ENCODE measurements at places on chromosomes 11 and 22.
A peak's percentile ranks its signal among the peaks of the same experiment; 100 is the strongest.

DNA sequence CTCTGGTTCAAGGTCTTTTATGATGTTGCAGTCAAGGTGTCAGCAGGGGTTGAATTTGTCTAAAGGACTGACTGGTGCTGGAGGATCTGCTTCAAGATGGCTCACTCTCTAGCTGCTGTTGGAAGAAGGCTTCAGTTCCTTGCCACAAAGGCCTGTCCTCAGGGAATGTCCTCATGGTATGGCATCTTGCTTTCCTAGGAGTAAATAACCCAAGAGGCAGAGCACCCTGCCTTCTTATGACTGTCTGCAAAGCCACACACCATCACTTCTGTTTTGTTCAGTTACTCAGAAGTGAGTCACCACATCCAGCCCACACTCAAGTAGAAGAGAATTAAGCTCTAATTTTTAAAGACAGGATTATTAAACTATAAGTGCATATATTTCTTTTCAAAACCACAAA, 45.2 kb downstream of the PLAAT5 start:
- DNase-seq: no peak

DNA sequence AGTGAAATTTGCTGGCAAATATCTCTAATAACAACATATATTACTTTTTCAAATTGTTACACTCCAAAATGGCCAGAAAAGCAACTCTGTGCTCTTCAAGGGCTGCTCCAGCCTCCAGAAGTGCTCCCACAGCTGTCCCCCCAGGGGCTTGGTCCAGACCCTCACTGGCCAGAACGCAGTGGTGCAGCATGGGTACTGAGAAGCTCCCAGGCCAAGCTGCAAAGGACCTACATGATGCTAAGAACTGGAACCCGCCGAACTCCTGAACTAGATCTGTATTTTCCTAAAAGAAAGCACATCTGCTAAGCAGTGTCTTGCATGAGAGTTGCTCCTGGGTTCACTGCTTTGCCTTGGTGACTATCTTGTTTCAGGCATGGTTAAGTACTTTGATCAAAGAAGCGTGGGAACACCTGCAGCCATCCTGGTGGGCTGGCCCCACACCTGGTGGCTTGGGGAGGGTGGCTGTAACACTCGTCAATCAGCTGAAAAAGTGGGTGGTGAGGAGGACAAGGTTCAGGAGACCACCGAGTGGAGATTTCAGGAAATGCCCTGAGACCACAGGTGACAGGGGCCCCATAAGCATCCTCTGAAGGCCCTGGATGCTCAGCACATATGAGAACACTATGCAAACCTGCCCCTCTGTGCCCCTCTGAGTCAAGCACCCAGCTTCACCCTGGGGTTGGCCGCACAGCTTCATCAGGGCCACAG, 72.7 kb upstream of the PITPNB start:
- DNase-seq: no peak

DNA sequence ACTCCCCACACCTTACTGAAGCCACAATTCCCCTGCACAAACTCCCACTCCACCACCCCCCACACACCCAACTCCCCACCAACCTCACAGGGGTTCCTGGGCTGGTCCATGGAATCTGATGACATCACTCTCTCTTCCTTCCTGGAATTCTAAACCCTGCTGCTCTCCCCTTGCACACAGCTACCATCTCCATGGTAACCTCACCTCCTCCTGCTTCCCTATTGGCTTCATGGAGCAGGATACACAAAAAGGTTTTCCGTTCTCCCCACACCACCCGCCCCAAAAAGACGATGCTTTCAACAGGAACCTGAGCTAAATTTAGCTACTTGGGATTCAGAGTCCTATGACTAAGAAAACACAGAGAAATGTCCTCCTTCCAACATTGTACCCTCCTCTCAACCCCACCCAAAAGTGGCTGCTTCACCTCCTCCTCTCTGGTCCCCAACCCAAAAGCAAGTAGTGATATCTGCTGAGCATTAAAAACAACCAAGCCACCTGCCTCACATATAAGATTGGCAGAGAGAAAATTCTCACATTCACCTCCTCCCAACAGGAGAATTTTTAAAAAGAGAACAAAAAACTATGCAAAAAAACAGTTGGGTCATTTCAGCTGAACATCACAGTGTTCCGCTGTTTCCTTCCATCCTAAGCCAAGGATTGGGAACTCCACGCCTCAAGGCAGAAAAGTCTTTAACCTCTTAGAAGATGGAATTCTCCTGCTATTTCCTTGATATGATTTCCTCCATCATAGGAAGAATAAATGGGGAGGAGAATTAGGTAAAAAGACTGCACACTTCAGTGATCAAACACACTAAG, 66.9 kb downstream of the RBFOX2 start:
- DNase-seq: peak; percentile 11

GRCh38 chr11:36385121-36385970, 89.3 kb downstream of the PRR5L start:
- DNase-seq: no peak

- DNase-seq: no peak
Measured at GRCh38 chr22:19679522-19680101, 34.7 kb upstream of the SEPTIN5 start.

DNA sequence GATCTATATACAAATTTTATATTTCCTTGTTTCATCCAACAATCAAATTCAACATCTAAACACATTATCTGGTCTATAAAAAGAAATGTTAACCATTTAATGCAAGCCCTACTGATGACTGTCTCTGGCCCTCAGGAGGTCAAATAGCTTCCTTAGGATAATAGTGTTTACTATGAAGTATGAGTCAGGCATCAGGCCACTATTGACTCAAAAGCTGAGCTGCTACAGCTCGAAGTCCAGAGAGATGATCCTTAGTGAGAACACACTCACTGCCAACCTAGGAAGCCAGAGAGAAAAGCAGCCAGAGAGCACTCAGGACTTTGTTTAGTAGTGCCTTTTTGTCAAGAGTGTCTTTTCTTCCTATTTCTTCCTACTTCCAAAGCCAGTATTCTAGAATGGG, 171.8 kb downstream of the SOX6 start:
- no peak for DNase-seq

DNA sequence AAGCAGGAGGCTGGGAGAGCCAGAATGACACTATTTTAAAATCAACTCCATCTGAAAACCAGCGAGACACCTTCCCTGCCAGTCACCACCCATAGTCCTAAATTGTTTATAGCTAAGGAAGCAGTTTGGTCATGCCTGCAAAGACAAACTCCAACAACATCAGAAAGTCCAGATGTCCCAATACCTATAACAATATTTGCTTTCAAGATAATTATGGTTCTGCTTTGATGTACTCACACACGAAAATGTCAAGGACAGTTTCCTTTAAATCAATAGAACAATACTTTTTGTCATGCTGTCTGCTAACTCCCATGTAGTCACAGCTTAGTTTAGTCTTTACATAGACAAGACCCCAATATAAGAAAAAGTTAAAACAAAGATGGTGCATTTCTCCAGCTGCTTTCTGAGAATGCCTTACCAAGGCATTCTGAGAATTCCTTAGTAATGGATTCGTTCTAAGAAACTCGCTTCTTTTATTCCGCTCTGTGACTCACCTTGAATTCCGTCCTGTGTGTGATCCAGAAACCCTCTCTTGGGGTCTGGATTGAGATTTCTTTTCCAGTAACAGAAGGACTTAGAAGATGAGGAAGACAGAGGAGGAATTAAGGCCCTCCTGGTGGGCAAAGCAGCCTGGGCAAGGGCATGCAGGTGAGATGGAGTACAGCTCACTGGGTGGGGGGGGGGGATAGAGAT, 9.6 kb upstream of the SCGB2A2 start:
- DNase-seq: no peak

GRCh38 chr22:46357711-46358520, 22.4 kb downstream of the TRMU start:
- DNase-seq: no peak

DNA sequence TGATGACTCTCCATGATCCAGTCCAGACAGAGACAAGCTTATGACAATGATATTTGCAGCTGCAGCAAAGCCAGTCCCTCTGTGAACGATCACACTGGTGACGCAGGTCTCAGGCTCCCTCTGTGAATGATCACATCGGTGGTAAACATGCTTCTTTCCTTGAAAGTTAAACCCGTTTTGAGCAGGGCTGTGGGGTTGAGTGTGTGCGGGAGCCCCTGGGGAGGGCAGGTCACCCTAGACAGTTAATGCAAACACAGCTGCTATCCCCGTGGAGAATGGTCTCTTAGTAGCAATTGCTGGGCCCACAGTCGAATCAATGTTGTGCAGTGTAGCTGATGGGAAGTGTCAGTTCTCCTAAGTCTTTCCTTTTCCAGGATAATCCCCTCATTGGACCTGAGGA, 71.0 kb upstream of the KIRREL3 start:
- DNase-seq: peak; percentile 56

DNA sequence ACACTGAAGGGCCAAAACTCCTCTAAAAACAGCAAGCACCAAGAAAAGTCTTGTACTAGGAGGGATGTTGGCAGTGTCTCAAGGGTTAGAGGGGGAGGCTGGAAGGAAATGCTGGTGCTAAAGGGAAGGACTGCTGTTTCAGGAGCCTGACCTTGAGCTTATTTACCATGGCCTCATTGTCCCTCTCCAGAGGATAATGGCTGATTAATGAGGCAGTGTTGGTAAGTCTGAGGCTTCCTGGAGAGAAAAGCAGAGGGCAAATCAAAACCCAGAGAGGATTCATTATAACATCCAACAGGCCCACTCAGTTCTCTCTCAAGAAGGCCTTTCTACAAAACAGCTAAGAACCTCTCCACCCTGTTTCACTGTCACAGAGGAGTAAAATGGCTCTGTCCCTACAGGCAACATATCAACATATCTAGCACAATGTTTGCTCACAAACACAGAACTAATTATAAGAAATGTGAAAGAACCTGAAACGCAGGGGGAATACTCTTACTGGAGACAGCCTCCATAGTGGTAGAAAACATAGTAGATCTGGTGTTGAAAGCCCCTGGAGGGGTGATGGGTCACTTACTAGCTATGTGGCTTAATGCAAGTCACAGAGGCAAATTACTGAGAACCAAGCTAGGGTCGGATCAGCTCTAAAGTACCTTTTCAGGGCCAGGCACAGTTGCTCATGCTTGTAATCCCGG, 31.4 kb downstream of the NUMA1 start:
- no peak for DNase-seq

- no peak for DNase-seq
Measured at GRCh38 chr11:70010774-70011173, 67.3 kb upstream of the ANO1 start.

- no peak for DNase-seq
Measured at GRCh38 chr11:47340980-47341775, 11.3 kb downstream of the MYBPC3 start.

DNA sequence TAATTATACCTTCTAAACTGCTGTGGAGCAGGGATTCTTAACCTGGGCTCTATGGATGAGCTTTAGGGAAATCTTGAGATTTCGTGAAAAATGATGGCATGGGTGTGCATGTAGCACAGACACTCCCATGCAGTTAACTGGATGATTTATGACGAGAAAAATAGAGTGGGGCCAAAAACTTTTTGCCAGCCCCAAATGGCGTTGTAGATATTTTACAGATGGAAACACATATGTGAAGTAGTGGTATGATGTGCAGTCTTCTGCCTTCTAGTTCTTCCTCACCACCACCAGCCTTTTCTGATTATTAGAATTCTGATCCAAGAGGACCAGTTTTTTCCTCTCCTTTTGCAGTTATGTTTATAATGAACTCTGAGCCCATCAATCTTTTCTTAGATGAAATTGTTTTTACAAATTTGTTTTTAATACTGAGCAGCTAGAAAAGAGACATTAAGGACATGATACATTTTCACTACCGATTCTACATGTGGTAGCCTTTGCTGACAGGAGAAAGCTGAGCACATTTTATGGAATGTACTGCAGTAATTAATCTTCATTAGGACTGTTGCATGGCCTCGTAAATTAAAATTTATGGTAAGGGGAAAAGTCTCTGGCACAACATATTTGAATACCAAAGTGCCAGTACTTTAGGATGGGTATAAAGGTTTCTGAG, 261.4 kb downstream of the DDX10 start:
- no peak for DNase-seq

DNA sequence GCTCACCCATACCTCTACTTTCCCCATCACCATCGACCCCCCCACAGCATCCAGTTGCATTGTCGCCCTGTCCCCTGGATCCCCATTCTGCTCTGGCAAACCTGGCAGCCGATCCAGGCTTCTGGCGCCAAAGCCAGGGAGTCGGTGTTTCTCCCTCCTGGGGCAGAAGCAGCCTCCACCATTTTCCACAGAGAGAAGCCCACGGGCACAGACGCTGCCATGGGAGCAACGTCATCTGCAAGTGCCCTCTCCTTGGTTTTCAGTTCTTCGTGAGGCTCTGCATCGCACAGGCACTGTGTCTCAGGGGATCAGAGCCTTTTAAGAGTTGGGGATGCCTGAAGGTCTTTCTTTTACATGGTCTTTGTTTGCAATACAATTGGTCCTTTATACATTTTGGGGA, 2.3 kb downstream of the YPEL4 start:
- DNase-seq: no peak

- no peak for DNase-seq
Measured at GRCh38 chr22:29994943-29995342, 85.3 kb upstream of the HORMAD2 start.

DNA sequence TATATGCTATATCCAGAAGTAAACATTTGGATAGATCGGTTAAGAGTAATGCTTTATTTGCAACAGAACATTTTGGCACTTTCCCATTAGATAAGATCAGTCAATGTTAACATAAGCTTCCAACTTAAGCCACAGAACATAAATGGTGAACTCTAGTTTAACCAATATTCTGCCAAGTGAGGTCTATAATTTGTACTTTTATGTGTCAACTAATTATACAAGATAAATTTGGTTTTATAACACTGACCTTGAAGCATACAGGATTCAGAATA, 23.5 kb upstream of the BLID start:
- DNase-seq: no peak

DNA sequence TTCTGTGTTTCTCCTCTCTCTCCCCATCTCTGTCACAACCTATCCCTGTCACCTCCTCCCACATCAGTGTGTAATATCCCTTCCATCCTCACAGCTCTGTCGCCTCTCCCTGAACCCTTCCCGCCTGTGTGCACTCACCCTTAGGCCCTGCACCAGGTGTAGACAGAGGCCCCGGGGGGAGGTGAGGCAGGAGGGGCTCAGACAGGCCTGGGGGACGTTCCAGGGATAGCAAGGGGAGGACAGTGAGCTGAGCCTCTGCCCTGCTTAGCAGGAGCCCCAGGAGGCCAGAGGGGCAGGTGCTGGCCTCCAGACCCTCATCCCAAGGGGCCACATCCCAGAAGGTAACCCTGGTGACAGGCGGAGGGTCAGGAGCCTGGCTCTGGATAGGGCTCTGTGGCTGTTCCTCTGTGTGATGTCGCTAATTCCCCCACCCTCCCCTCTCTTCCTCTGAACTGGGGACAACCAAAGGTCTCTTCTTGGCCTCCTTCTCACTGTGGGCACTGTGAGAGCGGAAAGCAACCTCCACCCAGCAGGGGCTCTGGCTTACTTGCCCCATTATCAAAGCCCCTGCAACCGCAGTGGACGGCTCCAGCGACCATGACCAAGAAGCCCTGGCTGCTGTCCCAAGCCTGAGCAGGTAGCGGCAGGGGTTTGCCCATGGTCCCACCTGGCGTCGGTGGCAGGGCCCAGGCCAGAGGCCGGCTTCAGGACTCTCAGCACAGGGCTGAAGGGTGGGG, 35.7 kb downstream of the KCNJ4 start:
- no peak for DNase-seq

- DNase-seq: no peak
Measured at GRCh38 chr11:20303391-20303965, 60.0 kb upstream of the HTATIP2 start.

- no peak for DNase-seq
Measured at GRCh38 chr11:60390419-60390818, 5.8 kb upstream of the MS4A14 start.

Data from NCI-H510A (cell line).